ENCODE measurements at places on chromosomes 4 and X.

- no peak for DNase-seq
Measured at GRCh38 chrX:40157228-40158035, 59.7 kb upstream of the BCOR start.

GRCh38 chrX:153502796-153503195, 8.0 kb downstream of the BGN start:
- no peak for DNase-seq

- DNase-seq = no peak
Measured at GRCh38 chr4:124201636-124202035, 510.9 kb downstream of the ANKRD50 start.

GRCh38 chr4:2354118-2354517, 64.3 kb downstream of the ZFYVE28 start:
- no peak for DNase-seq

DNA sequence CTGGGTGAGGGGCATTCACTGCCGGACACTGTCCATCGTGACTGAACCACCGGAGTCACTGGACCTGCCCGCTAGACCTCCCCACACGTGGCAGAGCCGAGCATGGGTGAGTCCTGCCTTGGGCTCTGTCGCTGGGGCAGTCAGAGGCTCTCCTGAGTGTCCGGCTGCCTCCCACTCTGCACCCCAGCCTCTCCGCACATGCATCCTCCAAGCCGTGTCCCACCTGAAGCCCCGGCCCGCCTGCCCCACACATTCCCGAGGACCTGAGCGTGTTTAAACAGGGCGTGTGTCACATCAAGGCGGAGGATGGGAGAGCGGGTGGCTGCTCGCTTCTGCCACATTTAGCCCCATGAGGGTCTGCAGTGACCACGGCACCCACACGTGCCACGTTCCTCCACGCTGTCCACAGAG, 4.7 kb downstream of the CPLX1 start:
- DNase-seq = no peak

GRCh38 chr4:36273276-36273675, 8.1 kb upstream of the DTHD1 start:
- no peak for DNase-seq

- no peak for DNase-seq
Measured at GRCh38 chr4:17168571-17168970, 270.1 kb upstream of the LDB2 start.

- DNase-seq = no peak
Measured at GRCh38 chr4:118077767-118078105, 43.5 kb downstream of the NDST3 start.

GRCh38 chrX:47637546-47638195, 7.9 kb upstream of the CFP start:
- no peak for DNase-seq

- peak; percentile 31 for DNase-seq
Measured at GRCh38 chr4:73589887-73590801, 30.1 kb downstream of the RASSF6 start.

DNA sequence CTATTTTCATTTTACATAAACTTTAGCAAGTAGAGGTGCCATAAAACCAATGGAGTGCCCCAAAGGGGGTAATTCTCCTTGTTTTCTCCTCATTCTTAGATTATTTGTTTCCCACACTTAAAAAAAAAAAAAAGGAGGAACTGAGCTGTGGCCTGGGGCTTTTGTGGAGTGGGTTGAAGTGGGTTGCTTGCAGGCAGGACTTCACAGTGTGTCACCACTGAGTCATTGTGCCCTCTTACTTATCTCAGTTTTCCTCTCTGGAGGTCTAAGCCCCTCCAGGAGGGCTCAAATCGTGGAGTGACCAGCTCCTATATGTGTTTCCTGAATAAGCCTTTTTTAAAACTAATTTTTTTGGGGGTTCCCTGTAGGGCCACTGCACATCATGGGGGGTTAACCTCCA, 69.0 kb downstream of the SLC16A2 start:
- no peak for DNase-seq

DNA sequence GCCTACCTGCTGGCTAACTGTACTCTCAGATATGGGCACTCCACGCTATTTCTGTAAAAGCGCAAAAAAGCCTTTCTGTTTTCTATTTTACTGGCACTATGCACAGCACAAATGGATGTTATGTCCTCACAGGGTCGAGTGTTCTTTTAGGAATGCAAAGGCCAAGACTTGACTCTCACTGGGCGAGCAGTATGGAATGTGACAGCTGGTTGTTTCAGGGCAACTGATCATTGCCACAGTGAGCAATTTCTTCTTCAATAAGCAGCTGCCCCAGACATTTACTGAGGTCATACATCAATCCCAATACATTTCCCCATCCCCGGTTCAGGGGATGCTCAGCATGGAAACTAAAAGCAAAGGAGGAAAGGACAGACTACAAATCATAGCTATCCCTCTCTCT, 58.2 kb downstream of the PDE5A start:
- no peak for DNase-seq

- DNase-seq = no peak
Measured at GRCh38 chr4:55158957-55159356, 33.6 kb upstream of the KDR start.

DNA sequence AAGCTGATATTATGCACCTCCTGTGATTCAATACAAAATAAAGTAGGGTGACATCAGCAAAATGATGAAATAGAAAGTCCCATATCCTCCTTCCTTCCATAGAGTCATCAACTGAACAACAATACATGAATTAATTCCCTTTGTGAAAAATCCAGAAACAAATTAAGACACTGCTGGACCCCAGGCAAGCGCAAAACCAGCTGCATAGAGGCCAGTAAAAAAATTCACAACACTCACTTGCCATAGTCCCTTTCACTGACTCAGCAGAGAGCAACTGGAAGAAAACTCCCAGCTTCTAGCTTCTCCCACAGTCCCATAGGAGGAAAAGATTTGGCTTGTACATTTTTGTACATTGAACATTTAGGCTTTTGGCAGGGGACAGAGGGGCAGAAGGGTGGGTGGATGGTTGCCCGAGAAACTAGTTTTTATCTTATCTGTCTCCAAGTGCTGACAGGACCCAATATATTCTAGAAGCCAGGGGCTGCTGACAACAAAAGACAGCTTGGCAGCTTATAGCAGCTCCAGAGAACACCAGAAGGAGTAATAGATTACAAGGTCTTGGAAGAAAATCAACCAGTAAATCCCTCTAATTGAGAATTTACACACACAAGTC, 124.6 kb downstream of the NDST3 start:
- no peak for DNase-seq

- no peak for DNase-seq
Measured at GRCh38 chr4:43835869-43836268, 612.7 kb downstream of the KCTD8 start.

DNA sequence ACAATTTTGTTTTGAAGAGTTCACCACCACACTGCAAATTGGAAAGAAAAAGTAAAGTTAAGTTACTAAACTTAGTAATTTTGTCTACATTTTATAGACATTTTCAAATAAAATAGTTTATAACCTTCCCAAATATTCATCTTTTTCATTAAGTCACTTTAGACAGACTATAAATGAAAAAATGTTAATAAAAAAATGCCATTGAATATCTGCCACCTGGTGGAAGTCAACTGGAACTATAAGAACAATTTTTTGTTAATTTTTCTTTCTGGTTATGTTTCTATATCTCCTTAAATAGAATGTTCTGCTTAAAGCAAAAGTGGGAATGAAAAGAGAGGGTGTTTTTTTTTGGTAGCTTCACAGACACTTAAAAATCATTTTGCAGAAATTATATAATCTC, 534.4 kb upstream of the PCDH10 start:
- no peak for DNase-seq

DNA sequence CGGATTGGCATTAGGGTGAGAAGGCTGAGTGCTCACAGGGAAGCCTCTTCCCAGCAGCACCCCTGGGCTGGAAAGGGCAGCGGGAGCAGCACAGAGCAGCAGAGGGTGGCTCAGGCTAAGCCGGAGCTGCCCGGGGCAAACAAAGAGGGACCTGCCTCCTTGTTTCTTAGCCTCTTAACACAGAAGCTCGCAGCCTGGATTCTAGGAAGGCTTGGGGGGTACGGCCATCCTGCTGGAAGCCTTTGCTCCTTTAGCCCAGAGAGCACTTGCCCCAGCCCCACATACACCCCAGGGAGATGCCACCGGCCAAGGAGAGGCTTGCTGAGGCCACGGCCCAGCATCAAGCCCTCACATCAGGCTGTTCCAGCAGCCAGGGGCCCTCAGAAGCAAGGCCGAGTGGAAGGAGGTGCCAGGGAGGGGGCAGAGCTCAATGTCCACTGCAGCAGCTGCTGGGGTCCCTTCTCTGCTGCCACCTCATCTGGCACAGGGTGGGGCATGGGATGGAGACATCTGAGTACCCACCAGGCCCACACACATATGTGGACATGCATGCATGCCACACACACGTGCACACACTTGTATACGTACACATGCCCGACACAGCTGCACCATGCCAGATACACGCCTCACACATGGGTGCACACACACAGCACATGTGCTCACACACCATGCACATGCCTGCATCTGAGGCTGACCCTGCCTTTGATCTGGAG, 20.3 kb upstream of the SPON2 start:
- no peak for DNase-seq

- peak; percentile 84 for DNase-seq
Measured at GRCh38 chrX:129091097-129091496, 432.2 kb downstream of the SMARCA1 start.

GRCh38 chrX:132497432-132497831, 8.6 kb upstream of the MBNL3 start:
- no peak for DNase-seq

DNA sequence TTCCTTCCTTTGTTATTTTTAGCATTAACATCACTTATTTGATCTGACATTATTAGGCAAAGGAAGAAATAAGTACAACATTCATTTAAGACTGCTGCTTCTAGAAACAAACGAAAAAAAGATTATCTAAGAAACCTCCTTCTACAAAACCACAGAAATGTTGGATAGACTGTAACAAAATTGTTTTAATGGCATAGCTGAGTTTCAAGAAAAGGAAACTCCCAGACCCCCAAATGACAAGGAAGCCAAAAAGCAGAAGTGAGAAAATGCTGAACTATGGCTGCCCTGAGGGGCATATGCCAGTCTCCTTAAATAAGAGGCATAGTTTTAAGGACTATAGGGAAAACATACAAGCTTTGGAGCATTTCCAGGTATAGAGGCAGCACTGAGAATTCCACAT, 1431.6 kb upstream of the TENM3 start:
- DNase-seq = no peak

GRCh38 chr4:128603081-128603480, 206.4 kb upstream of the JADE1 start:
- DNase-seq = no peak

GRCh38 chr4:114156371-114156770, 176.9 kb upstream of the ARSJ start:
- no peak for DNase-seq

GRCh38 chr4:85370400-85371032, 104.4 kb upstream of the ARHGAP24 start:
- DNase-seq = peak; percentile 20

DNA sequence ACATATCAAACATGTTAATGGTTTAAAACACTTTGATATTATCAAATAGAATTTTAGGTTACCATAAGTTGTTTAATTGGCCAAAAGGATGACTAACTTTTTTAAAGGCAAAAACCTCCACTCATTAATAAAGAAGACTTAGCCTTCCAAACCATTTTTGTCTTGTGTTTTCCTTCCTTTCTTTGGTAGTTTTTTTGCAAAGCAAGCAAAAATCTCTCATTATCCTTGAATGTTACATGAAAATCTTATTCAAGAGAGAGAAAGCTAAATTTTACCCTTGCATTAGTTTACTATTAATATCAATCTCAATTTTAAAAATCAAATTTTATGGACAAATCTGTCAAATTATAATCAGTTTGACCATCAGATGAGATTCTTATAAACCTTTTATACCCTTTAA, 419.5 kb downstream of the SPIN4 start:
- no peak for DNase-seq

- DNase-seq = peak; percentile 0
Measured at GRCh38 chrX:38929966-38930421, 128.7 kb downstream of the MID1IP1 start.

GRCh38 chr4:153927451-153927850, 138.6 kb upstream of the SFRP2 start:
- no peak for DNase-seq

GRCh38 chr4:55409468-55410171, 13.9 kb downstream of the TMEM165 start:
- no peak for DNase-seq

GRCh38 chr4:155241664-155242063, 33.2 kb downstream of the NPY2R start:
- no peak for DNase-seq

DNA sequence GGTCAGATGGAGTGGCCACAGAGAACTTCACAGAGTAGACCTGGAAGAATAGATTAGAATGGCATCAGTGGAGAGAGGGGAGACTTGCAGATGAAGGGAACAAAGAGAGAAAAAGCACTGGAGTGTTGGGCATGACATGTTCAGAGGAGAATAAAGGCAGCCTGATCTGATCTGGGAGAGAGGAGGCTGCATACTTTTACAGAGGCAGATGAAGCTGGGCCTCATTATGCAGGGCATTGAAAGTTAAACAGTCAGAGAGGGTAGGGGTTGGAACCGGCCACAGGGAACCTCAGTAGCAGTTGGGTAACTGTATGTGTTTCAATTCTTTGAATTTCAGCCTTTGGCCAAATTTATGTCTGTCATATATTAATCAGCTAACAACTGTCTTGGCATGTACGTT, 61.2 kb downstream of the SH3BGRL start:
- DNase-seq = no peak

DNA sequence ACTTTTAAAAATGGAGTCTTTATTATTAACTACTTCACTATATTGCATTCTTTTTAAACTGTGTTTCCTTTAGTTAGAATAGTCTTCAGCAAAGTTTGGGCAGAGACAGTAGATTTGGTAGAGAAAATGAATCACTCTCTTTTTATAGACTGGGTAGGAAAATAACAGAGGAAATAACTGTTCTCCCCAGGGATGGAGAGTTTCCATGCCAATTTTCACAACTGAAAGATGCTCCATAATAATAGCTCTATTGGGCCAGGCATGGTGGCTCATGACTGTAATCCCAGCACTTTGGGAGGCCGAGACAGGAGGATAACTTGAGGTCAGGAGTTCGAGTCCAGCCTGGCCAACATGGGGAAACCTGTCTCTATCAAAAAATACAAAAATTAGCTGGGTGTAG, 13.1 kb downstream of the HSD17B13 start:
- DNase-seq = no peak

GRCh38 chrX:12307961-12308360, 169.7 kb downstream of the FRMPD4 start:
- no peak for DNase-seq

- no peak for DNase-seq
Measured at GRCh38 chr4:125096662-125097061, 218.1 kb upstream of the FAT4 start.

GRCh38 chrX:136163689-136164088, 16.4 kb downstream of the FHL1 start:
- DNase-seq = no peak

Measured in NCI-H2171 treated with DMSO at 0.1 percent for 48 hours (cell line).